ENCODE measurements at places on chromosomes 13 and 19.

GRCh38 chr13:30105381-30105780 is 202.0 kb downstream of the KATNAL1 start:
- DNase-seq: no peak

DNA sequence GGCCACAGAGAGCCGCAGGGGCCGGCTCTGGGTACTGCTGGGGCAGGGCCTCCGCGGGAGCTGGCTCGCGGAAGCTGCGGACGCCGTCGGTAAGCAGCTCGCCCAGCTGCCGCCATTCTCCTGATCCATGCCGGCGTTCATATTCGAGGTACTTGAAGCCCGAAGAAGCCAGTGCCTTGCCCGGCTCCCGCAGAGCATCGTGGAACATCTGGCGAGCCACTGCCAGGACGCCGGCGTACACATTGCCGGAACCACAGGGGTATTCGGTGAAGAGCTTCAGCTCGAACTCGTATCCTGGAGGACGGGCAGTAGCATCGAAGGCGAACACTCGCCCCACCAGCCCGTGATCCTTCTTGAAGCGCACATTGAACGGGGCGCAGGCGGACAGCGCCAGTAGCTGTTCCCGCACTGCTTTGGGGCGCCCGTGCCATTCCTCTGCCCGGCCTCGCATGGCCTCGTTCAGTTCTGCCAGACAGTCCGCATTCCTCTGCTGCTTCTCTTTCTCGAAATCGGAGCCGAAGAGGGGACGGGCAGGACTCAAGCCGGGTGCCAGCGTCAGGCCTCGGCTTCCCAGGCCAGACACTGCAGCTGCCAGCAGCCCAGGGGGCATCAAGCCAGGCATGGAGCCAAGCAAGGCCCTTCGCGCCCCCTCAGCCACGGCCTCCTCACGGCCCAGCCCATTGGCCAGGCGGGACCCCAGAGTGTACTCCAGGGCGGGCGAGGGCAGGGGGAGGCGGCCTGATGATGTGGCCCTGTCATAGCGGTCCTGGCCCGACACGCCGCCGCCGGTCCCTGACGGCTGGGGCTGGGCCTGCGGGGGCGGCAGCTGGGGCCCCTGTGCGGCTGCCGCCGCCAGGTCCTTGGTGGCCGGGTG is 1.0 kb downstream of the IRF2BP1 start:
- DNase-seq: no peak

- no peak for DNase-seq
These were observed 19.4 kb downstream of the DYRK1B start for GRCh38 chr19:39814595-39814994.

- no peak for DNase-seq
These were observed 14.1 kb downstream of the SH3GL1 start for GRCh38 chr19:4386041-4386782.

- no peak for DNase-seq
These were observed 65.1 kb upstream of the UBAC2 start for GRCh38 chr13:99135591-99135990.

DNA sequence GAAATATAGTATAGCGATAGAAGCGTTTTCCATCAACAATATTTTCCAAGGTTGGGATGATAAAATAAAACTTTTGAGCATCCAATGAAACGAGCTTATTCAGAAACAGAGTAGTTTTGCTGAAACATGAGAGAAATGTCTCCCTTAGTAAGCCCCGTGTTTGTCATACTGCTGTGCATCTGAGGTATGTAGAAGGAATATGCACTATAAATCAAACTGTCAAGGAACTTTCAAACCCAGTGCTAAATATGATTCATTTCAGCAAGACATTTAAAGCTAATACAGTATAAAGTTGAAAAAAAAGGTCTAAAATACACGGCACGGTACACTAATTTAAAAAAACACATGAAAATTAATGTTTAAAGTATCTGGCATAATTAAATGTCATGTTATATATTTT is 546.2 kb downstream of the SLITRK5 start:
- no peak for DNase-seq

DNA sequence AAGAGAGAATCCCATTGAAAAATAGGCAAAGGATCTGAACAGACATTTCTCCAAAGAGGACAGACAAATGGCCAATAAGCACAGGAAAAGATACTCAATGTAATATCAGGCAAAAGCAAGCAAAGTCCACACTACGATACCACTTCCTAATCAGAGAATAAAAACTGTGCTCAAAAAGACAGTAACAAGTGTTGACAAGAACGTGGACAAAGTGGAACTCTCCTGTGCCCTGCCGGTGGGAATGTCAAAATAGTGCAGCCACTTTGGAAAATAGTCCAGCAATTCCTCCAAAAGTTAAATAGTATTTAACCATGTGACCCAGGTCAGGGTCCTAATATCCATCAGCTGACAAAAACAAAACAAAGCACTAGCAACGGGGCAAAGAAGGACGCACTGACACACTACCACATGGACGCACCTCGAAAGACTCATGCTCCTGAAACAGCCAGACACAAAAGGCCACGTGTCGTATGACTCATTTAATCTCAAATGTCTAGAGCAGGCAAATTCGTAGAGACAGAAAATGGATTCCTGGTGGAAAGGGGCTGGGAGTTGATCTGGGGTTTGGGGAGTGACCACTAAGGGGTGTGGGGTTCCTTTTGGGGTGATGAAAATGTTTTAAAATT is 5.2 kb downstream of the MIER2 start:
- DNase-seq: no peak

- DNase-seq: no peak
These were observed 2.3 kb downstream of the PEG3 start for GRCh38 chr19:56838024-56838908.

- DNase-seq: no peak
These were observed 159.6 kb downstream of the GGACT start for GRCh38 chr13:100428986-100429385.

GRCh38 chr19:478236-478903 is 17.5 kb upstream of the SHC2 start:
- no peak for DNase-seq

- DNase-seq: no peak
These were observed 168.5 kb upstream of the FREM2 start for GRCh38 chr13:38518328-38518727.

DNA sequence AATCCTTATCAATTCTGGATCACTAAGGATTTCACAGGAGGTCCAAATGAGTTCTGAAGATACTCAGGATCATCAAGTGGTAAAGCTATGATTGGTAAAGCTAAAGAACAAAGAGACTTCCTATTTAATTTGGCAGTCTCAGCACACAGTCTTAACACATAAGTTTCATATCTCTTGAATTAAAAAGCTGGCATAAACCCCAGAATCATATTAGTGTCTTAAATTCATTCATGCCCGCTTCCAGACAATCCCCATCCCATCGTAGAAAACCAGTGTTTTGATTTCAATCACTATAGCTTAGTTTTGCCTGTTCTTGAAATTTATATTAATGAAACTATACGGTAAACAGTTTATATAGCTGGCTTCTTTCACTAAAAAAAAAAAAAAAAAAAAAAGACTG is 278.7 kb downstream of the DIAPH3 start:
- no peak for DNase-seq

DNA sequence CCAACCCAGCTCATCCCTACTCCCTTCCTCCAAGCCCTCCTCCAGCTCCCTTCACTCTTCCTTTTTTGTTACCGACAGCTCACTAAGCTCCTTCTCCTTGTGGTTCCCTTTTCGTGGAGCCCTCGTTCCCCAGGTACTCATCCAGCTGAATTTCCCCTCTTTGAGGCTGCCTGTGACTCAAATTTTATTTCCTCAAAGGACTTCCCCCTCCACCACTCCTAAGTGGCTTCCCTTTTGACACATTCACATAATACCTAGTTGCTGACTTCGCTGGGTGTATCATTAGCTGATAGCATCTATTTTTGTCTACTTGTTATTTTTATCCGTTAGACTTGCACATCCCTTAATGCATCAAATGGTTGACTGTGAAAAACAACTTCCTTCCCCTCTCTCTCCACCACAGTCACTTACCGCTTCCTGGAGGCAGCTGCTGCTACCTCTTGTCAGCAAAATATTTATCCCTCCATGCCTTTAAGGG is 14.5 kb downstream of the FFAR2 start:
- no peak for DNase-seq

DNA sequence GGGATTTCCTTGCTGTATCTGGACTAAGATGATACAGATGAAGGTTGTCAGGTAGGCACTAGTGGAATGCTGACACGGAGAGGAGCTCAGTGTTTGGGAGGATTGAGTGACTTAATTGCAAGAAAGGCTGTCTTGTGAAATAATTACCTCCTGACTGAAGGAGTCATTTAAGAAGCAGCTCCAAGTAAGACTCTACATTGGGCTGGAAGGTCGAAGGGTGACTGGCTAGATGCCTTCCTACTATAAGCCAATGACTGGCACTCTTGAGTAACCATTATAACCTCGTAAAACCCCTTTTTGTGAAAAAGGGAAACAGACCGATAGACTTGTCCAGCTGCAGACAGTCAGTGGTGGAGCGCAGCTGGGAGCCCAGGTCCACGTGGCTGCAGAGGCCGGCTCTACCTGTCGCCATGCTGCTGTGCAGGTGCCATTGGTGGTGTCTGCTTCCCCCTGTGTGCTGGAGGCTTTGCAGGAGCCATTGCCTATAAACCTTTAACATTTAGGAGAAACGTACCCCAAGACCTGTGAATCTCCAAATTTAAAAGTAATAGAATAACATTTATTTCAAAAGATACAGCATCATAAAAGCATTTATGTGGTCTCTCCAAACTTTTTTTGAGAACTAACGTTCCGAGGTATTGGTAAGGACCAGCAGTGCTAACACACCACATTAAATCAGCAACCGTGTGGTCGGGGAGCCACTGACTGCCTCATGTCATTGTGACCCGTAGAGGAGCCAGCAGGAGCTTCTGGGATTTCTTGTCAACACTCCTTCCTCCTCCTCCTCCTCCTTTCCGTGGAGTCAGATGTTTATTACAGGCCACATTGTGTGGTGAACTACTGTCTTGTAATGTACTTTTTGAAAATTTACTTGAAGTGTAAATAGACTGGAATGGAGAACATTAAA is 80.4 kb upstream of the TEX29 start:
- no peak for DNase-seq

GRCh38 chr13:100610391-100611347 is 22.1 kb upstream of the GGACT start:
- no peak for DNase-seq

DNA sequence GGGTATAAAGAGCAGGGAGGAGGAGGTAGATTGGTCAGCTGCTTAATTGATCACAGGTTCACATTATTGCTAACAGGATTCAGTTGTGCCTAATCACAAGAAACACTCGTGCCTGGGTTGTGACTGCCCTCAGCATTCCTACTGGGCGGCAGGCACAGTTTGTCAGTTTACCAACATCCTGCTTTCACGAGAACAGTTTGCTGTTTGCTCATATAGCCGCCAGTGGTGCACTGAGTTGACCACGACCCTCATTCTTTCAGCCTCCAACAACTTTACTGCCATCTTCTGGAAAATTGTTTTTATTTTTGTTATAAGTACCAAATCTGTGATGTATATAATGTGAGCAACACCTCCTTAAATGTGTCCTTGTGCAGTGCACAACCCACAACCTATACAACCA is 16.2 kb upstream of the IFT88 start:
- no peak for DNase-seq

DNA sequence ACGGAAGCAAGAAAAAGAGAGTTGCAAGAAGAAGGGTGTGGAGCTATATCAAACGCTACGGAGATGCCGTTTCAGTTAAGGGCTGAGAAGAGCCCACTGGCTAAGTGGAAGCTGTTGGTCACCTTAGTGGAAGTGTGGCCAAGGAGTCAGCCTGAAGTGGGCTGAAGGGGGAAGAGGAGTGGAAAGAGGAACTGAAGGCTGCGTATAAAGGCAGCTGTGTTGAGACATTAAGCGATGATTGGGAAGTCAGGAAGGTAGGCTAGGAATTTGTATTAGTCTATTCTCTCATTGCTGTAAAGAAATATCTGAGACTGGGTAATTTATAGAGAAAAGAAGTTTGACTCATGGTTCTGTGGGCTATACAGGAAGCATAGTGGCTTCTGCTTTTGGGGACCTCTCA is 14.1 kb upstream of the FRY start:
- no peak for DNase-seq

DNA sequence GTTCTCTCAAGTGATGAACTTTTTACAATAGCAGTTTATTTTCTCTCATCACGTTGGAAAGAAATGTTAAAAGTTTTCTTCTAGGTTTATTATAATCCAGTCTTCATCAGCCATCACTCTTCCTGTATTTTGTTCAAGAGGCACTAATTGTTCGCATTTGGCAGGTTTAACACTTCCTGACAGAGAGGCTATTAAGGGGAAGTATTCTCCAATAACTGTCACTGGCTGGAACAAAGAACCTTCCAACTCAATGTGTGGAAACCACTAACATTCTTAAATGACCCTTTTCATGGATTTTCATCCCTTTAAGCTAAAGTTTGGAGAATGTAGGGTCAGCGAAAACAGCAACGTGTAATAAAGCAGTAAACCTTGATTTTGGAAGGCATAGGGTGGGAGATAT is 145.1 kb downstream of the PCCA start:
- no peak for DNase-seq

GRCh38 chr13:48866249-48866648 is 109.5 kb upstream of the FNDC3A start:
- DNase-seq: no peak

DNA sequence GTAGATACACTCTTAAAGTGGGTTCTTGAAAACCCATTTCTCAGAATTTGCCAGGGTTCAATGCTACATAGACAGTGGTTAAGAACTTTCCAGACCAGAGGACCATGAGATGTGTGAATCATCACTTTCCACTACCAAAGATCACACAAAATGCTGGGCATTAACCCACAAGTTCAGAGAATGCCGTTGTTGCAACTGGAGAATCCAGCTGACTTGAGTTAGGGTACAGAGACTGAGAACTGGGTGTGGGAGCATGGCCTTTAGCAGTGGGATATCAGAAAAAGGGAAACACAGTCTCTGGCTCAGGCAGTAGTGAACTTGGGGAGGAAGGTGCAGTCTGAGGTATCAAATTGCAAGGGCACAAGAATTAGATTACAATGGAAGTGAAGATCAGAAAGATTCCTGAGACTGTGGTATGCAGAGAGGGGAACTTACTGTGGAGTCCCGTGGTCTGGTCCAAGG is 51.5 kb upstream of the WDFY2 start:
- DNase-seq: no peak

DNA sequence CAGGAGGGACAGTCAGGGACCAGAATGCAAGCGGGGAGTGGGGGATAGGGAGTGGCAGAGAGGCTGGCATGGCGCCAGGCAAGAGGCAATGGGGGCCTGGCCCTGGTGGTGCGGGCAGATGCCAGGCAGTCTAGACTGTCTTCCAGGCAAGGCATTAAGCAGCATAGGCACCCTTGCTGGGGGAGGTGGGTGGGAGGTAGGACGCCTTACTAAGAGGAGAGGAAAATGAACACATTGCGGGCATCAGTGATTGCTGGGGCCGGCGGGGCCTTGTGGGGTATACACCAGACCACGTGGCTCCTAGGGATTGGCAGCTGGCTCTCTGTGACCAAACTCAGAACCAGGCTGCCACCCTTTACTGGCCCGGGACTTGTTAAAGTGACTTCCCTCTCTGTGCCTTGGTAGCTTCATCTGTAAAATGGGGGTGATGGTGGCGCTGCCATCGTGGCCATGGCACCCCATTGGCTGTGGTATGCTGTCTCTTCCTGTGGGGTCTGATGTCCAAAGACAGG is 46.0 kb downstream of the DNM2 start:
- no peak for DNase-seq
